ENCODE measurements at places on chromosomes 5 and 9. TPM values are rescaled to one million over a fixed set of nuclear protein-coding genes. Genes with fewer than 3 reads are reported as not detected.

GRCh38 chr9:114507726-114508125, 2.5 kb upstream of the WHRN start:
- DNase-seq = no peak

GRCh38 chr5:111948092-111948841, 191.3 kb upstream of the NREP start:
- no peak for DNase-seq

The DIMT1 gene
- 94.4 TPM for total RNA-seq

The TGFBR1 gene
- total RNA-seq = 17.0 TPM

The PROB1 gene
- total RNA-seq = 2.2 TPM

GRCh38 chr5:35087991-35088390, 40.2 kb upstream of the AGXT2 start:
- no peak for DNase-seq

Measured in activated T-cell treated with anti-CD3 and anti-CD28 coated beads, Interleukin-2, amount 50 U/mL, for 4 hours (primary cell).